Smooth muscle cell of the umbilical artery (primary cell): ENCODE measurements at places on chromosomes 1 and 21. TPM values are rescaled to one million over a fixed set of nuclear protein-coding genes. Genes with fewer than 3 reads are reported as not detected.

Gene OLFM3
- total RNA-seq = not detected in 2 replicates

Gene OR2L8
- not detected in 2 replicates for total RNA-seq

Gene KRTAP13-2
- not detected in 2 replicates for total RNA-seq

Gene CXADR
- 1.8 and 2.0 TPM in 2 replicates for total RNA-seq

Gene GABRD
- total RNA-seq = not detected in 2 replicates
